Left lung (tissue), 14 donors: ENCODE measurements at places on chromosomes 7 and 10. TPM values are rescaled to one million over a fixed set of nuclear protein-coding genes. Genes with fewer than 3 reads are reported as not detected.

GRCh38 chr7:77543910-77544309, 6.8 kb downstream of the PTPN12 start:
- H3K36me3 ChIP-seq, result no peaks in the 10 kb centered on the region
- DNase-seq, result no peak
- H3K4me1 ChIP-seq, result peaks cover 98% of the 10 kb centered on the region
- H3K4me3 ChIP-seq, result no peak overlapping the region

Gene GFRA1
- total RNA-seq, result 2.4 TPM

DNA sequence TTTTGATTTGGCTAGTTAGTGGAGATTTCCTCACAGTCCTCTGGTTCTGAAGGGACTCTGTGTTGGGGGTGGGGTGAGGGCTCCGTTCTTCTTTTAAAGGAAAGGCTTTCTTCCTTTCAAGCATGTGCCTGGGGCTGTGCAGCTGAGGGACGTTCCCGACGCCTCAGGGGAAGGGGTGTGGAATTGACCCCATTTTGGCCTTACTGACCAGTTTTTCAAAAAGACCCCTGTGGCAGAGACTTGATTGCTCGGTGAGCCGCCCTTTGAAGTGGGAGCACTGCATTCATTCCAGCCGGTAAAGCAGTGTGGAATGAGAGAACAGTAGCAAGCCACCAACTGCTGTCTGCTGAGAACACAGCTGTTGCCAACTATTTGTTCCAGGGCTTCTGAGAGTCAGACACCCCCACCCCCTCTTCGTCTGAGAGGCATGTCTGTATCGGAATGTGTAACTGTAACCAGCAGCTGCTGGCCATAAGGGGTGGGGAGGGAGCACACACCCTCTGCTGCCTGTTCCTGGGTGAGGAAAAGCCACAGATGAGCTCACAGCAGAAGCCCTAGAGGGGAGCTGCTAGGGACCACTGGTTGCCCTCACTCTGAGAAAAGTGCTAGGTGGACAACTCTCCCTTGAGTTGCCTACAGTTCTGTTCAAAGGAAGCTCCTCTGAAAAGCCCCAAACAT, 33.2 kb downstream of the WBP1L start:
- peak overlapping the region; percentile 72 for H3K27ac ChIP-seq
- H3K36me3 ChIP-seq, result no peaks in the 10 kb centered on the region
- DNase-seq, result no peak
- H3K4me1 ChIP-seq, result peaks cover 56% of the 10 kb centered on the region
- H3K4me3 ChIP-seq, result peak overlapping the region; percentile 21

GRCh38 chr10:73786512-73786885, 1.1 kb downstream of the ZSWIM8 start:
- peak overlapping the region; percentile 94 for H3K4me3 ChIP-seq
- peak overlapping the region; percentile 94 for H3K27ac ChIP-seq

DNA sequence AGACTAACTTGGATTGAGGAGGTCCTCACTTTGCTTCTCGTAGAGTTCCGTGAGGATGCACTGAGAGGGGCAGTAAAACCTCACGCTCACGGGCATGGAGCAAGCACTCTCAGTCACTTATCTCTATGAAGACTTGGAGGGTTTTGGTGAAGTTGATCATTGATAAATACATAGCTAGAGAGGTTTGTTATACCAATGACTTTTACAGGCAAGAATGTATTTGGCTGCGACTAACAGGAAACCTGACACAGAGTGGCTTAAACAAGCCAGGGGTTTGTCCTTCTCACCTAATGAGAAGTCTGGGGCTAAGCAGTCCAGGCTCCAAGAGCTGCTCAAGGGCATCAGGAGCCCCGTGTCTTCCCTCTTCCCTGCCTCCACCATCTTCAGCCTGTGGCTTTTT, 6.1 kb downstream of the BICC1 start:
- no peak overlapping the region for H3K27ac ChIP-seq
- H3K4me1 ChIP-seq, result peaks cover 1% of the 10 kb centered on the region
- peaks cover 4% of the 10 kb centered on the region for H3K27me3 ChIP-seq

DNA sequence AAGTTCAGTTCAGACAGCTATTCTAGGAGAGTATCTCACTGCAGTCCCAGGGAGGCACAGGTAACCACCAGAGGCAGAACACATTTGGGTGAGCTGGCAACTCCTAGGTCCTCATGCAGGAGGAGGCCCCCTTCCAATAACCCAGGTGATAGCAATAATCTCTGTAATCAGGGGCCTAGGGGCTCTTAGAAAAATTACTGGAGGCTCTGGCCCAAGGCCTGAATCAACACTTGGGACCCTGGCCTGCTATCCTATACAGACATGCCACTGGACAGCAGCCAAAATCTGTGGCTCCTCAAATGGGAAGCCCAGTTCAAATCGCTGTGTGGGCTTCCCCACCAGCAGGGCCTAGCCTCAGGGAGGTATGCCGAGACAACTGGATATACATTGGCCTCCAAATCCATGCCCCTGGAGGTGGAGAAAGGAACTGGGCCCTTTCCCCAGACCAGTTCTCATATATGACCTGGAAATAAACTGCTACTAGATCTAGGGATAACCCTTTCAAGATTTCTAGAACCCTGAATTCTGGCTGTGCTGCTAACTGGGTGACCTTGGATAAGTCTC, 1.6 kb downstream of the AVPI1 start:
- H3K4me1 ChIP-seq, result peaks cover 58% of the 10 kb centered on the region
- H3K4me3 ChIP-seq, result peak overlapping the region; percentile 61
- H3K36me3 ChIP-seq, result no peaks in the 10 kb centered on the region

Gene ADK
- 60.3 TPM for total RNA-seq

DNA sequence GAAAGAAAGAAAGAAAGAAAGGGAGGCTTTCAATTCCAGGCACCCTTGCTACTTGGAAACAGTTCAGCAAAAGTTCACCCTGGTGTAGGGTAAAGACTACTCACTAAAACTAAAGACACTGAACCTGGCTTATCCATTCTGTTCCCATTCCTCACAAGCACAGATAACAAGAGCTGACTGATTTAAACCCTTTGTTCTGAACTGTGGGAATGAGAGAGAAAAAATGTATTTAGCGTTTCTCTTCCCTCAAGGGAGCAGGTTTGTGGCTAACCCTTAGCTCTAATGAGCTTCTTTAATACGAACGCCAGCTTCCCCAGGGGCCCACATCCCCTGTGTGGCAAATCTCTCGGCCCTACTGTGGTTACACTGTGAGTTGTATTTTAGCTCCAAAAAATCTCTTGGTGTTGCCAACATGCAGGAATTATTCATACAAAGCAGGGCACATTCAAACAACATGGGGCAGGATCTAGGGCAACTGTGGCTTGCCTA, 23.3 kb downstream of the PRTFDC1 start:
- no peak overlapping the region for H3K27ac ChIP-seq
- no peaks in the 10 kb centered on the region for H3K36me3 ChIP-seq
- no peak overlapping the region for H3K4me3 ChIP-seq
- no peaks in the 10 kb centered on the region for H3K4me1 ChIP-seq

Gene ABCA13
- total RNA-seq, result 2.9 TPM

Gene NODAL
- not detected for total RNA-seq

DNA sequence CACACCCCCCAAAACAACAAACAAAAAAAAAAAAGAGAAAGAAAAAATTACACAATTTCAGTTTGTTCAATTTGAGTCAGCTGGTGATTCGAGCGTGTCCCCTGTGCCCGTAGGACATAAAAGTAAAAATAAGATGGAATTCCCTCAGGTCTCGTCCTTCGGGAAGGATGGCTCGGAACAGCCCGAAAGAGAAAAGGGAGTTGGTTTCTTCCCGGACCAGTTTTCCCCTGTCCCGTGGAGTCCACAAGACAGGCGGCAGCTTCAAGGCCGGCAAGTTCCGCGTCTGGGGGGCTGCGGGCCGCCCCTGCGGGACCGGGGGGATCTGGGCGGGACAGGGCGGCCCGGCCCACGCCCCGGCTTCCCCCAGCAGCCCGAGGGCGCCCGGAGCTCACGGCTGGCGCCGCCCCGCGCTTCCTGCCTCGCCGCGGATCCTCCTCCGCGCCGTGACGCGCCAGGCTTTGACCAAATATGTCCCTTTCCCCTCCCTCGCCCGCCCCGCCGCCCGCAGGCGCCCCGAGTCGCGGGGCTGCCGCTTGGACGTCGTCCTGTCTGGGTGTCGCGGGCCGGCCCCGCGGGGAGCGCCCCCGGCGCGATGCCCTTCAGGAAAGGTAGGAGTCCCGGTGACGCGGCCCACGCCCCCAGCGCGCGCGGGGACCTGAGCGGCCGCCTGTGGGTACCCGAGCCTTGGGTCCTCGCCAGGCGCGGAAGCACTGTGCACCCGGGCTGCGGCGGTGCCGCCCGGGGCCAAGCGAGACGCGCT, 55.8 kb downstream of the RBM17 start:
- peak overlapping the region; percentile 94 for H3K4me3 ChIP-seq
- H3K4me1 ChIP-seq, result peaks cover 9% of the 10 kb centered on the region
- H3K27ac ChIP-seq, result peak overlapping the region; percentile 82
